Stimulated activated CD4-positive, alpha-beta T cell treated with anti-CD3 and anti-CD28 coated beads, Interleukin-1b, Interleukin-23, amount 100 ng/mL, for 1 hour (primary cell): ENCODE measurements at places on chromosomes 7 and 10.

DNA sequence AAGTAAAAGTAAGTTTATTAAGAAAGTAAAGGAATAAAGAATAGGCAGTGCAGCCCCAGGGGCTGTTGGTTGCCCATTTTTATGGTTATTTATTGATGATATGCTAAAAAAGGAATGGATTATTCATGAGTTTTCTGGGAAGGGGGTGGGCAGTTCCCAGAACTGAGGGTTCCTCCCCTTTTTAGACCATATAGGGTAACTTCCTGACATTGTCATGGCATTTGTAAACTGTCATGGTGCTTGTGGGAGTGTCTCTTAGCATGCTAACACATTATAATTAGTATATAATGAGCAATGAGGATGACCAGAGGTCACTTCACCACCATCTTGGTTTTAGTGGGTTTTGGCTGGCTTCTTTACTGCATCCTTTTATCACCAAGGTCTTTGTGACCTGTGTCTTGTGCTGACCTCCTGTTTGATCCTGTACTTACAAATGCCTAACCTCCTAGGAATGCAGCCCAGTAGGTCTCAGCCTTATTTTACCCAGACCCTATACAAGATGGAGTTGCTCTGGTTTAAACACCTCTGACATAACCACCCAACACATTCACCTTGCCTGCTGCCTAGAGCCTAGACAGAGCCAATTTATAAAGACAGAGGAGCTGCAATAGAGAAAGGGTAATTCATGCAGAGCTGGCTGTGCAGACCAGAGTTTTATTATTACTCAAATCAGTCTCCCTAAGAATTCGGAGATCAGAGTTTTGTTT lies 10.9 kb upstream of the ERCC6 start:
- DNase-seq = no peak

DNA sequence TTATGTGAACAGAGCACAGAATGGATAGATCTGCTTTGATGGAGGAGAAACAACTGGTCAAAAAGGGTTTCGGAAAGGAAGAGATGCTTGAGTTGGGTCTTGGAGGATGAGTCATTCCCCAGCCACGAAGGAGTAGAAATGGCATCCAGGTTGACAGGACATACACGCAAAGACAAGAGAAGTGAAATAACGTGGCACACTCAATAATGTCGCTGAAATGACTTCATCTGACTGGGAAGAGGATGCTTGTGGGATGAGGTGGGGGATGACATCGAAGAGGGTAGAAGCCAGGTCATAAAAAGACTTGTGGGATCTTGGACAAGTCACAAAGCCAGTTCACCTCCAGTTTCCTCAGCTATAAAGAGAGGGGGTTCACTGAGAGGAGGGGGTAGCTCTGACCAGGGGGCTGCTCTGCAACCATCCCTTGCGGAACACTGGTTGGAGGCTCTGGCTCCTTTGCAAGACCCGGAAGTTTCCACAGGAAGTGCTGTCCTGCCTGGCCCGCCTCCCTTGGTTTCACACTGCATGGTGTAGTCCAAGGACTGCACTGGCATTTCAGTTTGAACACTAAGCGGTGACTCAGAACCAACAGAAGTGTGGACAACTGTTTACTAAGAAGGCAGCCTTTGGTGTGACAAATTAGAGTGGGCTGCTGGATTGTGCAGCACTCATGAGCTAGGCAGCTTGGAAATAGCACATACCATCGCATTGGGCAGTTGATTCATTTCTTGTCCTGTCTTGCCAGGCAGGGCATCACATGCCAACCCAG lies 189.9 kb upstream of the ADO start:
- DNase-seq = no peak

DNA sequence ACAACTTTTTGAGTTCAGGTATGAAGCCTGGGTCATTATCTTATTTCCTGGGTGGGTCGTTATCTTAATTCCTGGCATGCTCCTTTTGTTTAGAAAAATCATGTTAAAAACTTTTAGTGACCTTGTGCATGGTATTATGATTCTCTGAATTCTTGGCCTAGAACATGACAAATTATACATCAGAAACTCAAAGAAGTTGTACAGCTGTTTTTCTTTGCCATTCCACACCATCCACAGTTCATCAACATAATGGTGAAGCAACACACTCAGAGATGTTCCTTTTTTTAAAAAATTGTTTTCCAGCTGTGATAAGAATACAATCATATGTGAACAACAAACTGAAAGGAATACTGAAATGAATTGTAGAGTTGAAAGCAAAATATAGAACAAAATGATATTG lies 149.2 kb upstream of the SEMA3D start:
- no peak for DNase-seq

DNA sequence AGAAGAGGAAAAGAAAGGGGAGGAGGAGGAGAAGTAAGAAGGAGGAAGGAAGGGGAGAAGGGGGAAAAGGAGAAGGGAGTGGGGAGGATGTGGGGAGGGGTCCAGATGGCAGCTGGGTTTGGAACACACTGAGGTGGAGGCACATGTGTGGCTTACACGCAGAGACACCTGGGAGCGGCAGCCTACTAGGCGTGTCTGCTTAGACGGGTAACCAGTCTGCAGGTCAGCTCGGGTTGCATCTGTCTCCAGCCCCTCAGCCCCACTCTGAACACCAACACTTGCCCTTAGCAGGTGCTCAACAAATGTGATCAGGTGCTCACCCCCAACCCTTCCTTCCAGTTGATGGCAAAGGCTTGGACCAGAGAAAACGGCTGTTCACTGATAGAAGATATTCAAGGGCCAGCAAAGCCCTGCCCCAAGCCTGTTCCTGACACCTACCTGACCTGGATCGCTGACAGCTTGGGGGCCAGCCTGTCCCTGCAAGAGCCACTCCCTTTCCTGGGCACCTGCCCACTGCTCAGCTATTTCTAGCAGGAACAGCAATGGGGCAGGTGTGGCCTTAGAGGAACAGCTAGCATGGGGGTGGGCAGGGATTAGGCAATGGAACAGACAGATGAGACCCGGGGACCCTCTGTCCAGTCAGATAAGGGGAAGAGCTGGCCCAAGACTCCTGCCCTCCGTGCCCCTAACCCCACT lies 70.5 kb downstream of the SH3PXD2A start:
- no peak for DNase-seq

- DNase-seq = no peak
Measured at GRCh38 chr7:48074204-48074654, 14.8 kb upstream of the UPP1 start.

GRCh38 chr7:76262683-76263402 lies 39.6 kb upstream of the HSPB1 start:
- no peak for DNase-seq

DNA sequence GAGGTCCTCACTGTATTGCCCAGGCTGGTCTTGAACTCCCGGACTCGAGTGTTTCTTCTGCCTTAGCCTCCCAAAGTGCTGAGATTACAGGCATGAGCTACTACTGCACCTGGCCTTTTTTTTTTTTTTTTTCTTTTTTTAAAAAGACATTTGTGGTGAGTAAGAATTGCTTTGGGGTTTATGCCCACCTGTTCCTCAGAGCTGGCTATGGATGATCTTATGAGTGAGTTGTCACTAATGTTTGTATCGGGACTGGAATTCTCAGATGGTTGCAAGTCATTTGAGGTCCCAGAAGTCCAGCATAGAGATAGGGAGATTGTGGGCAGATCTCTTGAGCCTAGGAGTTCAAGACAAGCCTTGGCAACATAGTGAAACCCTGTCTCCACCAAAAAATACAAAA lies 35.2 kb downstream of the ZRANB1 start:
- no peak for DNase-seq

DNA sequence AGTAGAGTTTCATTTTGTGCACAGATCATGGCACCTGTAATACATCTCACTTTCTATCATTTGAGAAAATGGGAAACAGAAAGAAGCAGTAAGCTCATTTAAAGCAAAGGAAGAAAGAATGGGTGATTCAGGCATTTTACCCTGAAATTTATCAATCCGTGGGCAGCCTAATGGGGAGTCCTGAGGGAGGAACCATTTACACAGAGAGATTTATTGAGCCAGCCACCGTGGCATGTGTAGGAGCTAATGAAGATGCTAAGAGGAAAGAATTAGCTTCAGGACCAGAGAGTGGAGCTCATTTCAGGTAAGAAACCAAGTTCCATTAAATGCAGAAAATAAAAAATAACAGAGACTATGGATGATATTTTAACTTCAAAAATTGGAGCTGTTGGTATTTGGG lies 443.4 kb upstream of the COBL start:
- DNase-seq = no peak

DNA sequence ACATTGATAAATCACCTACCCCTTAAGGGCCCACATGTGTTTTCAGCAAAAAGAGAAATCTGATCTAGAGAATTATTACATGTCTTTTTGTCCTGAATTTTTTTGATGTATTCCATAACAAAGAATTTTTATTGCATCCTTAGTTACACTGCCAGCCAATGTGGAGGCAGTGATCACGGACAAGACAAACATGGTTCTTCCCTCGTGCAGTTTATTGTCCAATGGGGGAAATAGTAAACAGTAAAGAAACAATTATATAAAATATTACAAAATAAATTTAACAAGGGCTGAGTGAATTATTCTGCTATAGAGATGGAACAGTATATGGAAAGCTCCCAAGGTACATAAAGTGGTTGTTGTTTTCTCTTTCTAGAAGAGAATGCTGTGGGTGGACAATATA lies 2.0 kb downstream of the STEAP2 start:
- DNase-seq = no peak

- no peak for DNase-seq
Measured at GRCh38 chr7:26937939-26938623, 73.7 kb upstream of the SKAP2 start.

DNA sequence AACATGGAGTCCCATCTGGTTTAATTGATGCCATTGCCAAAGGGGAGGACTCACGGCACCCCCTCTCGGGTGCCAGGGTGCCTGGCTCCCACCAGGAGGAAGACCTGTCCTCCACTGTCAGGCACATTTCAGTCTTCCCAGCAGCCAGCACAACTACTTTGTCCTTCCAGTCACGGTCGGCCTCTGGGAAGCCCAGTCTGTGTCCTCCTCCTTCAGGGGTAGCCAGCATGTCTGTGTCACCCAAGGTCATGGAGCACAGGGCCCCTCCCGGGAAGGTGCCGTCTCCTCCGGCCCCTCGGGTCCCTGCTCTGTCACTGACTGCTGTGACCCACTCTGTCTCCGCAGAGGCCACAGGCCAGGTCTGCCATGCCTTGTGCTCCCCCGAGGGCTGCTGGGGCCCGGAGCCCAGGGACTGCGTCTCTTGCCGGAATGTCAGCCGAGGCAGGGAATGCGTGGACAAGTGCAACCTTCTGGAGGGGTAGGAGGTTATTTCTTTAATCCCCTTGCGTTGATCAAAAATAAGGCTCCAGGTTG lies 142.4 kb downstream of the EGFR start:
- DNase-seq = no peak

DNA sequence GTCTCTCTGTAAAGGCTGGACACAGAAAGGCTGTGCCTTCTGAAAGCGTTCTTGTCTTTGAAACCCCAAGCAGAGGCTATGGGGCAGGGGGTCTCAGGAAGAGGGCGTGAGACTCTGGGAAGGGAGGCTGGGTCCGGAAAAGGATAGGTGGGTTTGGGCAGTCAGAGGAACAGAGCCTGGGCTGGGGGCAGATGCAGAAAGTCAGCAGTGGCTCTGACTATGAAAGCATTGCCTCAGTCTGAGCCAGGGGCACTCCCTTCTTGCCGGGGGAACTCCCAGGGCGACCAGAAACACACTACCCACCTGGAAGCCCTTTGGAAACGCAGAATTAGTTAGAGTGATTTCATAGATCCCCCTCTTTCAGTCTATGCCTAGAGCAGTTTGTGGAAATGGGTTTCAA lies 72.0 kb downstream of the VWA2 start:
- DNase-seq = no peak

GRCh38 chr7:138961159-138961558 lies 20.0 kb downstream of the KIAA1549 start:
- no peak for DNase-seq

DNA sequence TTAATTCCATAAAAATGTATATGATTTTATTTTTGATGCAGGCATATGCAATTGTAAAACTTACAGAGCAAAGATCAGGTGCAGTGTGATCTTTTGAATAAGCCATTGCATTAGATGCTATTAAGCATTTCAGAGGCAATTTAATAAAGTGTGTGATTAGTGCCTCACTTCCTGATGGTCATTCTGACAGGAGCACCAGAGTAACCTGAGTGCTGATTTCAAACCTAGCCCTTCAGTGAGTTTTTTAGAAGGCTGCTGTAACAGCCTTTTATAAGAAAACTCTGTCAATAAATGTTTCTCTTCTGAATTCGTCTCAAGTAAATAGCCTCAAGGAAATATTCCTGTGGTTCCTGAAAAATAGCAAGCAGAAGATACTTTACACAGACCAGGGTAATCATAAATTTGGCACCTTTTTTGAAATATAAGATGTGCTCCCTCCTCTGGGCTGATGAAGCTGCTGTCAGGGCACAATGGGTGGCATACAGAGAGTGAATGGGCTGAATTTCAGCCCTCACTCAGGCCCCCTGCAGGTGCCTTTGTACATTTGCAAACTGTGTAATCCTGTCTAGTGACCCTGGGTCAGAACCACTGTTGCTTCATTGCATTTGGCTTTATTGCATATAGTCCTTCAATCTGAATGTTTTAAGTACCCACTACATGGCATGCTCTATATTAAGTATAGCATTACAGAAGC lies 193.7 kb upstream of the CSTF2T start:
- DNase-seq = no peak

DNA sequence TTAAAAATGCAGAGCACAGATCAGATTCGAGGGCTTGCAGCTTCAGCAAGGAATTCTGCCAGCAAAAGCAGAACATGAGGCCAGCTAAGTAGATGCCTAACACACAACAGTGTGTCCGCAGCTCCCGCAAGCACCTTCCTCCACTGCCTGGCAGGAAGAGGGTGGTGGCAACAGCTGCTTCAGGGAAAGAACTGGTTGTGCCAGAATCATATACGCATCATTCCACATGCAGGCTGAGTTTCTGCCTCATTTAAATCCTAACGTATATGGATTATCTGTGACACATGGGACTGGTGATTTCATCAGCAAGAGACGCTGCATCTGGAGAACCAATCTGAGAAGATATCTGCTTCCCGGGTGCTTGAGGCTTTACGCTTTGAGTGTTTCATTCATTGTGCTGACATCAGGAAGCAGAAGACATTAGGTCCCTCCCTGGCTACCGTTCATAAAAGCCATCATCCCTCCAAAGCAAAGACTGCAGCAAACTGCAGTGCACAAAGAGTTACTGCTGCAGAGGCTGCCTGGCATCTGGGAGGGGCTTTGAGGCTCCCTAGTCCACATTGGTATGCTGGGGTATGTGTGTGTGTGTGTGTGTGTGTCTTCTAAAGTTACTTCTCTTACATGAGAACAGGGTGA lies 78.8 kb downstream of the FAM13C start:
- DNase-seq = no peak
